ENCODE measurements at places on chromosomes 2 and 18.

- H3K27ac ChIP-seq, result no peak overlapping the region
- no peaks in the 10 kb centered on the region for H3K27me3 ChIP-seq
- no peak for DNase-seq
- H3K36me3 ChIP-seq, result peaks cover 13% of the 10 kb centered on the region
- H3K4me3 ChIP-seq, result no peak overlapping the region
Observed at GRCh38 chr2:61434314-61434713, 36.6 kb downstream of the USP34 start.

DNA sequence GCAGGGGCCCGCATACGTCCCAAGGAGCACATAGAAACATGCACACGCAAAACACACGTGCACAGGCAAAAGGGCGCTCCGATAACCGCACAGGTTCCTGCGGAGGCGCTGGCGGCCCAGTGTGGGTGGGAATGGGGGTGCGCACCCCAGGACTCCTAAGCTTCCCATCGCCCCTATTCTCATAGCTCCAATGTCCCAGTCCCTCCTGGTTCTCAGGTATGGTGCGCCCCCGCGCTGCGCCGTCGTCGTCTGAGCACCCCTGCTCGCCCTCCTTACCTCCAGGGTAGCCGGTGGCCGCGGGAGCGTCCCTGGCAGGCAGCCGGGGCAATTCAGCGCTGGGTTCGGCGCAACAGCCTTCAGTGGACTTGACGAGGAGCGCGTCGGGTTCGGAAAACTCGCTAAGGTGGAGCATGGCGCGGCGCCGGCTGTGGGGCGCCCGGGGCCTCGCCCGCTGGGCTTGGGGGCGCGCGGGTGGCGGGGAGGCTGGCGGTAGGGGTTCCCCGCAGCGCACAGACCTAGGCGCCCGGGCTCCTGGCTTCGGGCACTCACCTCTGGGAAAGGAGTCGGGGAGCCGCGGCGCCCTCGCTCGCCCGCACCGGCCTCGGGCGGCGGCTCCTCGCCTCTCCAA is 328 bp downstream of the EGR4 start:
- no peak overlapping the region for H3K27ac ChIP-seq
- H3K4me3 ChIP-seq, result peak overlapping the region; percentile 44
- peak; percentile 5 for DNase-seq
- peaks cover 4% of the 10 kb centered on the region for H3K4me1 ChIP-seq

DNA sequence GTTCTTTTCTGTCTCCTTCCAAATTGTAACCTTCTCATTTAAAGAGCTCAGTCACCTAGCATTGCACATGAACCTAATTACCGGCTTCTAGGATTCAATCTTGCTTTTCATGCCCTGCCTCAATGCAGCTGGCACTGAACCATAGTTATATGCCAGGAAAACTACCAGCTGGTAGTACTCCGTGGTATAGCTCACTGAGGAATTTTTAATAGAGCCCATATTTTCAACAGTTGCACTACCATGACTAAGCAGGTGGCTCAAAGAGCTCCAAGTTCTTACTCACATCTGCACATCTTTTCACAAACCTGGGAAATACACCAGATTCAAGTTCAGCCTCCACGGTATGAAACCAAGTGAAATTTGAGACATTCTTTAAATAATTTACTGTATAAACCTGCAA is 363.5 kb downstream of the GRB14 start:
- no peaks in the 10 kb centered on the region for H3K27me3 ChIP-seq
- H3K4me3 ChIP-seq, result no peak overlapping the region
- no peaks in the 10 kb centered on the region for H3K4me1 ChIP-seq

- DNase-seq, result no peak
- H3K4me1 ChIP-seq, result no peaks in the 10 kb centered on the region
- no peak overlapping the region for H3K27ac ChIP-seq
- no peak overlapping the region for H3K4me3 ChIP-seq
Observed at GRCh38 chr2:142463047-142463446, 332.2 kb upstream of the LRP1B start.

DNA sequence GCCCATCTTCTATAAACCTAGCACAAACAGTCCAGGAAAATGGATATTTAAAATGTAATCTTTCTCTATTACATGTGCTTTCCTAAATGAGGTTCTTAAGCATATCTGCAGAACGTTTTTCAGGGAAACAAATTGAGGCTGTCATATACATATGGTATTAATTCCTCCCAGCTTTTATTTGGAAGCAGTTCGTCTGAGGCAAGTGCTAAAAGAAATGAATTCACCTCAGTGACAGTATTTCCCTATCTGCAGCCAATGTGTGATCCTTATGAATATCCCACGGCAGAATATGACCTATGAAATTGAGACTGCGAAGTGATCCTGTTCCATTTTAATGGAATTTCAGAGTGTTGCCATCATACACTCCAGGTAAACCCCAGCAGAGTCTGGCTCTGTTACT is 7.1 kb downstream of the MYOM1 start:
- H3K27ac ChIP-seq, result no peak overlapping the region
- H3K4me1 ChIP-seq, result peaks cover 15% of the 10 kb centered on the region
- DNase-seq, result no peak
- no peak overlapping the region for H3K4me3 ChIP-seq

GRCh38 chr18:39675368-39675767 is 2109.8 kb upstream of the CELF4 start:
- H3K27me3 ChIP-seq, result no peaks in the 10 kb centered on the region
- H3K36me3 ChIP-seq, result no peaks in the 10 kb centered on the region
- no peak overlapping the region for H3K4me3 ChIP-seq
- H3K4me1 ChIP-seq, result no peaks in the 10 kb centered on the region
- no peak overlapping the region for H3K27ac ChIP-seq

GRCh38 chr18:46156124-46156745 is 52.0 kb downstream of the HAUS1 start:
- H3K27me3 ChIP-seq, result no peaks in the 10 kb centered on the region
- H3K4me3 ChIP-seq, result peak overlapping the region; percentile 72
- H3K27ac ChIP-seq, result peak overlapping the region; percentile 98

- no peak overlapping the region for H3K27ac ChIP-seq
- H3K36me3 ChIP-seq, result no peaks in the 10 kb centered on the region
- H3K27me3 ChIP-seq, result no peaks in the 10 kb centered on the region
- H3K4me3 ChIP-seq, result no peak overlapping the region
- DNase-seq, result no peak
- peaks cover 3% of the 10 kb centered on the region for H3K4me1 ChIP-seq
Observed at GRCh38 chr18:79603321-79604204, 76.0 kb upstream of the CTDP1 start.

- no peaks in the 10 kb centered on the region for H3K27me3 ChIP-seq
- no peaks in the 10 kb centered on the region for H3K36me3 ChIP-seq
- H3K4me1 ChIP-seq, result no peaks in the 10 kb centered on the region
- no peak overlapping the region for H3K4me3 ChIP-seq
- H3K27ac ChIP-seq, result no peak overlapping the region
Observed at GRCh38 chr2:58606799-58607198, 365.7 kb upstream of the FANCL start.

DNA sequence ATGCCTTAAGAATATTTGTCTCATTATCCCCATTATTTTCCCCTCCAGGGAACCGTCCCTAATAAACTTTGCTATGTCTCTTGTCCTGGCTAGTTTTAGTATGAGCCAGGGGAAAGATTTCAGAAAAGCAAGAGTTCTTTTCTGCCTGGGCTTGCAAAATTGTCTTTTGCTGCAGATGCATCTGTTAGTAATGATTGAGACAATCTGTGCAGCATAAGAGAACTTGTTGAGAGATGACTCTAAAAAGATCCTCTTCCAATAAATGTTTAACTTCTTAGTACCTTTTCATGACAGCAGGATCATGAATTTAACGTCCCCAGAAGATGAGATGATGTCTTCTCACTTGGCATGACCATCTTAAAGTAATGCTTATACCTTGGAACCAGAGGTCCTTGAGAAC is 172.5 kb upstream of the CREB1 start:
- no peak overlapping the region for H3K4me3 ChIP-seq
- no peak for DNase-seq
- no peak overlapping the region for H3K27ac ChIP-seq

DNA sequence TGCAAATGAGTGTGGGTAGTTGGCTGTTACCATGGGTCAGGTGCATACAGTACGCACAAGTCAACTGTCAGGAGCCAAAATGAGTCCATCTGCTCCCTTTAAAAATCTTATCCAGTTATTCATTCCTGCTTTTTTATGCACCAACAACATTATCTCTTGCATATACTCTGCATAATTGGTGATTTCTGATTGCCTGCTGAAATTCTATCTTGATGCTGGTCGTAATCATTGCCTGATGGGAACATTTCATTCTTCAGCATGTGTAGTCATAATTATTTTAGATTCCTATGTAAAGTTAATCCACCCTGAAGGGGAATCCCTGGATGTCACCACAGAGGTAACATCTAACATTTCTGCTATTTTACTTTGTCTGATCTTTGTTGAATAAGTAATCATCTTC is 102.2 kb upstream of the RND3 start:
- H3K4me1 ChIP-seq, result no peaks in the 10 kb centered on the region
- H3K4me3 ChIP-seq, result no peak overlapping the region
- no peaks in the 10 kb centered on the region for H3K36me3 ChIP-seq
- no peak for DNase-seq
- no peak overlapping the region for H3K27ac ChIP-seq

GRCh38 chr2:208268156-208268952 is 2.3 kb downstream of the PIKFYVE start:
- no peaks in the 10 kb centered on the region for H3K27me3 ChIP-seq
- peaks cover 33% of the 10 kb centered on the region for H3K36me3 ChIP-seq
- no peak overlapping the region for H3K27ac ChIP-seq
- H3K4me3 ChIP-seq, result peak overlapping the region; percentile 90

DNA sequence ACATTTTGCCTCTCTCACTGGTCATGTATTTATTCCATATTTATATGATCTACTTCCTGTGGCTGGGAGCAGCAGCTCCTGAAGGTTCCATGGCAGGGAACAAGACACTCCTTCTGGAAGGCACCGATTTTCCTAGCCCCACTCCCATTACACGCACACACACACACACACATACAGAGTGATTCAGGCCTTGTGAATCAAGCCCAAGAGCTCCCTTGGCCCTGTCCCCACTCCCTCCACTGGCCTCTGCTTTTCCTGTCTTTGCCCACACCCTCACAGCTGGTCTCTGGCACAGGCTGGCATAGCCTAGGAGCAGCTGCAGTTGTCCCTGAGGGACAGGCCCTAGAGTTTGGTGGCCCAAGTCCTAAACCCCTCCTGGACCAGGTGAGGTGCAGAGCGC is 201.7 kb downstream of the NAPG start:
- no peaks in the 10 kb centered on the region for H3K36me3 ChIP-seq
- no peak overlapping the region for H3K4me3 ChIP-seq
- H3K27ac ChIP-seq, result no peak overlapping the region

GRCh38 chr2:98269274-98269673 is 77.0 kb upstream of the CNGA3 start:
- H3K27ac ChIP-seq, result no peak overlapping the region
- H3K36me3 ChIP-seq, result peaks cover 1% of the 10 kb centered on the region
- peaks cover 7% of the 10 kb centered on the region for H3K27me3 ChIP-seq
- no peak for DNase-seq
- H3K4me3 ChIP-seq, result no peak overlapping the region
- no peaks in the 10 kb centered on the region for H3K4me1 ChIP-seq

- H3K4me1 ChIP-seq, result no peaks in the 10 kb centered on the region
- H3K27me3 ChIP-seq, result peaks cover 8% of the 10 kb centered on the region
- no peak overlapping the region for H3K27ac ChIP-seq
- no peak overlapping the region for H3K4me3 ChIP-seq
- no peaks in the 10 kb centered on the region for H3K36me3 ChIP-seq
- DNase-seq, result no peak
Observed at GRCh38 chr2:9250091-9250490, 43.5 kb downstream of the ASAP2 start.

DNA sequence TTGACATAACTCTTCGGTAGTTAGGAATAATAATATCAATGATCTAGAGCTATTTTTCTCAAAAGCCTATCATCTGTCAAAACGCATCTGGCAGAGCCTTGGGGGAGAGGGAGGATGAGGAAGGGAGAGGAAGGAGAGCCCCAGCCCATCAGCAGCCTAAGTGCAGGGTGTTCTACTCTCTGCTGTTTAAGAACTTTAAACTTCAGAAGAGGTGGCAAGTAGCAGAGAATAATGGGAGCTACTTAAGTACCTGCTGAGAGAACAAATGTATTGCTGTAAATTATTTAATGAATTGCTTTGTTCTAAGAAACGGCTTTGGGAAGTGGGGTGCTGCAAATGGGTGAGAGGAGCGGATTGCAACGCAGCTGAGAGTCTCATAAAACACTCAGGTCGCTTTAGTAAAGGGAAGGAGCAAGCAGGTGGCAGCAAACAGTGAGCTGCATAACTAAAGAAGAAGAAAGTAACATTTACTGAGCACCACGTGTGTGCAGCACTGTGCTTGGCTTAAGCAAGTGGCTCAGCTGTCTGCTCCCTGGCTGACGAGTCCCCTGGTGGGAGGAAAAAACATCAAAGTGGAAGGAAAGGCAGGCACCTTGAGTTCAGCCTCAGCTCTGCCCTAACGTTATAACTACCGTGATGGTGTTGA is 26.3 kb upstream of the SH3RF3 start:
- DNase-seq, result no peak
- H3K27me3 ChIP-seq, result peaks cover 9% of the 10 kb centered on the region
- H3K27ac ChIP-seq, result no peak overlapping the region
- H3K4me3 ChIP-seq, result no peak overlapping the region

DNA sequence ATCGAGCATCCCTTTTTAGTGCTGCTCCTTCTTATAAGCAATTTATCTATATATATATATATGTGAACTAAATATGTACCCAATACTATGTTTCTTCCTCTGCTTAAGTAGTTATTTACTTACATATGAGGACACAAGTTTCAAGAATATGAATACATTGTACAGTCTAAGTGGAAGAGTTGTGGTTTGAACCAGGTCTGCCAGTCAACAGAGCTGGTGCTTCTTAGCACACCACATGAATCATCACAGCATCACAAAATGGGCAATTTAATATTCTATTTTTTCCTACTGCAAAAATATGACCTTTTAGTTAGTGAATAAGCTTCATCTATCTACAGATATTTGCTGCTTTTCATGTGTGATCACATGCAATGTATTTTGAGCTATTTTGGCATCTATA is 64.4 kb upstream of the SPAG16 start:
- no peak for DNase-seq
- peaks cover 20% of the 10 kb centered on the region for H3K27me3 ChIP-seq
- H3K27ac ChIP-seq, result no peak overlapping the region
- no peak overlapping the region for H3K4me3 ChIP-seq

DNA sequence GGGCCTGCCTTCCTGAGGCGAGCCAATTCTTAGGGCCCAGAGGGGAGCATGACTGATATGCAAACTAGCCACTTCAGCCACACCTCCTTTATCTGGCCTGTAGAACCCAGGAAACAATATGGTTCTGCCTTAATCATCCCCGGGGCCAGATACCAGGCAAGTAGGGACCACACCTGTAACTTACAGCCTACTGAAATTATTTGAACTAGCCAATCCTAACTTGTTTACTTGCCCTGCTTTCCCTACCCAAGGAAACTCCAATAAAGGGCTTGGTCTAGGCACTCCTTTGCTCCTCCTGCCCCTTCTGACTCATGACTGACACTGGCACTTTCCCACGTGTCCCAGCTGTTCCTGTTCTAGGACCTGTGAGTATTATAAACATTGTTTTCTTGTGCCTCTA is 57.6 kb downstream of the MYOM1 start:
- DNase-seq, result no peak
- no peak overlapping the region for H3K27ac ChIP-seq
- H3K4me3 ChIP-seq, result no peak overlapping the region
- H3K27me3 ChIP-seq, result peaks cover 1% of the 10 kb centered on the region
